GM12865 (cell line): ENCODE measurements at places on chromosomes 4 and X.

DNA sequence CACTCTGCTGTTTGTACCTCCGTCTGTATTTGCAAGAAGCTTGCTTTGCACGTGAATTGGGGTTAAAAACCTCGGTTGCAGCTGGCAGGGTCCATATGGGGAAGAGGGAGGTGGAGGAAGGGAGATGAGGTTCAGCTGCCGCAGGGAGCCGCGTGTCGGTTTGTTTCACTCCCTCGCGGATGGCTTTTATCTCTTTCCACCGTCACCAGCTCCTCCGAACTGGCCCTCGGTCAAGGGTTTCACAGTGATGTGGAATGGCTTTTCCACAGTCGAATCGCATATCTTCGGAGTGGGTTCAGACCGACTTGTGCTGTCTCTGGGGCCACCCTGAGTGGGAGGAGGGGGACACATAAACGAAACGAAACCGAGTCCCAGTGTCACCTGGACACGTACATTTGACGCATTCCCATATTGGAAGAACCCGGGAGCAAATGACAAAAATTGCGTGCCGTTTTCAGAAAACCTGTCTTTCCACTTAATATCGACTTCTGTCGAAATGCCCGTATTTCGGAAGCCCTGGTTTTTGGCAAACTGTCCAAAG, 929 bp downstream of the ZBTB33 start:
- DNase-seq = peak; percentile 40

DNA sequence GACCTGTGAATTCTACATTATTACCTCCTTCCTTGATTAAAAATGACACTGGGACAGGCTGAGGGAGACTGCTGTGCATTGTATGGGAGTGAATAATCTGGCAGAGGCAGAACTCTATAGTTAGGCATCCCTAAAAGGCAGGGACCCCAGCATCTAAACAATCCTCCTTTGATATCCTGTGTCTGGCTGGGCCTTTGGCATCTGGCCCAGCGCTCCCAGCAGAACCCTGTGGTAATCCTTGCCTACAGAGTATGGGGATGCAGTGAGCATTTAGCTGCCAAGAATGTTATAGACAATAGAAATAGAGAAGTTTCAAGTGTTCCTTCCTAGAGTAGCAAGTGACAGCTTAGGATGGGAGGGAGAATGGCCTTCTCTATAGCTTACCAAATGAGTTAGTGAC, 38.5 kb downstream of the ZCCHC12 start:
- no peak for DNase-seq

GRCh38 chr4:6265546-6265945, 4.1 kb upstream of the WFS1 start:
- DNase-seq = no peak

- no peak for DNase-seq
These were observed 42.9 kb downstream of the FNIP2 start for GRCh38 chr4:158811704-158812103.

DNA sequence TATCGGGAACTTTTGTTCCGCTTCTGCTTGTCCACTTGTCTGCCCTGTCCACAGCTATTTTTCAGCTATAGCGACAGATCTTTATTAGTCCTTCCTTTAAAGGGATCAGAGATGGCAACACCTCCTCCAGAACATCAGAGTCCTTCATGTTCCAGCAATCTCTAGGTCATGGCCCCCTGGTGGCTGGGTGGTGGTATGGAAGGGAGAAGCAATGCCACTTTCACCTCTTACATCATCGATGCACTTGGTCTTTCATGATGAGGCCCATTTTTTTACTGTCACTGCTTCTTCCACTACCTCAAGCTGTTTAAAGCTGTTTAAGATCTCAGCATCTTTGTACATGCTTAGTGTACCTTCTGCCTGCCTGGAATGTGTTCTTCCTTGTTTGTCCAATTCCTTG, 106.7 kb downstream of the ARHGAP6 start:
- peak; percentile 49 for DNase-seq
